ENCODE measurements at places on chromosomes 7 and 10. TPM values are rescaled to one million over a fixed set of nuclear protein-coding genes. Genes with fewer than 3 reads are reported as not detected.

Gene INHBA
- 3.1 TPM for total RNA-seq

Gene APBB1IP
- total RNA-seq = not detected

Gene PHYHIPL
- not detected for total RNA-seq

Gene PTER
- total RNA-seq = 32.0 TPM
